ENCODE measurements at places on chromosomes 6 and 20. TPM values are rescaled to one million over a fixed set of nuclear protein-coding genes. Genes with fewer than 3 reads are reported as not detected.

- no peak overlapping the region for H3K27ac ChIP-seq
- H3K27me3 ChIP-seq: no peaks in the 10 kb centered on the region
- H3K36me3 ChIP-seq: no peaks in the 10 kb centered on the region
Measured at GRCh38 chr6:44742828-44743372, 355.4 kb downstream of the CDC5L start.

DNA sequence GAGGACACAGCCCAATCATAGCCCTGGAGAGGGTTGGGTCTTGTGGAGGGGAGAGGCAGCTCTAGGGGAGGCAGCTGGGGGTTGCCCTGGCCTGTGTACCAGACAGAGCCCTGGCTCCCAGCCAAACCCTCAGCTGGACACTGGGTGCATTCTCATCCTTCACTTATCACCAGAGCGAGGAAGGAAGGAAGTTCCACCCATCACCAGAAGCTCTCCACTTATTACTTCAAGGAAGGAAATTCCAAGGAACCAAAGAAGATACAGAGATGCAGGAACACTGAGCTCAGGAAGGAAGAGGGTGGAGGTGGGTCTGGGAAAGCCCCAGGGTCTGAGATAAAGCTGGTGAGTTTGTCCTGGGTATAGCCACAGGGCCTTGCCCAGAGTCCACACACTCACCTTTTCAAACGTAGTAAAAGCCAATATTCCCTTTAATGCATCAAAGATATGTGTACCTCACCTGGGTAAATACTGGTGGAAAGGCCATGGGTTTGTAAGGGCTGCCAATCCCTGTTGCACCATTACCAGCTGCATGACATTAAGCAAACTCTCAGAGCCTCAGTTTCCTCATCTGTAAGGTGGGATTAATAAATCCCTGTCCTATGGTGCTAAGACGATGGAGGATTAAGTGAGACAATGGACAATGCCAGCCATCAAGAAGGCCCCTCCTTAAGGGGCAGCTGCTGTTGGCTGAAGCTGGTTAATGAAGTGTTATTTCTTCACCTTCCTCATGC is 109.7 kb upstream of the NAA20 start:
- H3K4me1 ChIP-seq: peaks cover 8% of the 10 kb centered on the region
- H3K4me3 ChIP-seq: no peak overlapping the region
- H3K27me3 ChIP-seq: no peaks in the 10 kb centered on the region

DNA sequence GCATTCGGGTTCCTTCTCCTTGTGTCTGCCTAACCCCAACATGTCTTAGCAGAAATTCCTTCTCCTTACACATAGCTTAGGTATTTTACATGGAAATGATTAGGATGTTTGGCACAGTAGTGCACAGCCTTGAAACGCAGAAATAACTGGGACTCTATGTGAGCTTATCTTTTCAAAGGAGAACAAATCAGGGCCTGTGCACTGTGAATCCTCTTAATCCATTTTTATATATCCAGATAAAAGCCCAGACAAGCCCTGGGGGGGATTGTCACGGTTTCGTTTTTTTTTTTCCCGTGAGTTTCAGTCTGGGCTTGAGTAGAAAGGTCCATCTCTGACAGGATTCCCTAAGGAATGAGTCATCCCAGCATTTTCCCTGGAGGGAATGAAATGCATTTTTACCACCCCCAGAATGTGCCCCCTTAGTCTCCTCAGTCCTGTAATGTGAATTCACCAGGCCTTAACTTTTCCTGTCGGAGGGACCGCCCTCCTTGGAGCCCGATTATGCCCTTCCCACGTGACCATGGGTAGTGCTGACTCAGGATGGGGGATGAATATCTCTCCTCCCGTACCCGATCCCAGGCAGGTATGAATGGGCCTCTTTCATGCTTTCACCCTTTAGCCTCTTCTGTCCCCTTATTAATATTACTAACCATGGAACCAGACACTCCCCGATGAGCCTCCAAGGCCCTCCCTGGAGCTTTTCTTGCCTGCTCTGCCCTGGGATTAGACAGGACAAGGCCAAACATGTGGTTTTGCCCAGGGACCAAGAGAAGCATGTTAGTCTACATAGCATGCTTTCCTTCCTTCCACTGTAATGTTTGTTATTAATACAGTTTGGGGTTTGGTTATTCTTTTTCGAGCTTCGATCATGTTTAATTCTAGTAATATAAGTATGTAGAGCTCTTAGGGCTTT is 23.9 kb upstream of the NAA20 start:
- peaks cover 23% of the 10 kb centered on the region for H3K36me3 ChIP-seq
- H3K27ac ChIP-seq: peak overlapping the region; percentile 84
- peaks cover 20% of the 10 kb centered on the region for H3K4me1 ChIP-seq
- H3K27me3 ChIP-seq: no peaks in the 10 kb centered on the region

DNA sequence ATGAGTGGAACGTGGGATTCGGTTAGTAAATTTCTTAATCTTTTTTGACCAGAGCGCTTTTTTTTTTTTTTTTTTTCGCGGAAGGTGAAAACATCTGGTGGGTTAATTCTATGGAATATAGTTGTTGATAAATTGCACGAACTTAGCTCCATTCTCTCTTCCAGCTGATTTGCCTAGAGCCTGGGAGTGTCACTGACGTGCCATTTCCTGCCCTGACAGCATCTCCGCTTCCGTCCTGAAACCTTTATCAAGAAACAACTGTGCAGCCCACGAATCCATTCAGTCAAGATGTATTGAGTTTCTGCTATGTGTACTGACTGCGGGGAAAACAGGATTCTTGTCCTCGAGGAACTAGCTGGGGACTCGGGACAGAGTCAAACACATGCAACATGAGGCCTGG is 59.5 kb upstream of the TGM3 start:
- no peak overlapping the region for H3K4me3 ChIP-seq
- no peaks in the 10 kb centered on the region for H3K4me1 ChIP-seq
- no peak overlapping the region for H3K27ac ChIP-seq
- no peaks in the 10 kb centered on the region for H3K27me3 ChIP-seq

DNA sequence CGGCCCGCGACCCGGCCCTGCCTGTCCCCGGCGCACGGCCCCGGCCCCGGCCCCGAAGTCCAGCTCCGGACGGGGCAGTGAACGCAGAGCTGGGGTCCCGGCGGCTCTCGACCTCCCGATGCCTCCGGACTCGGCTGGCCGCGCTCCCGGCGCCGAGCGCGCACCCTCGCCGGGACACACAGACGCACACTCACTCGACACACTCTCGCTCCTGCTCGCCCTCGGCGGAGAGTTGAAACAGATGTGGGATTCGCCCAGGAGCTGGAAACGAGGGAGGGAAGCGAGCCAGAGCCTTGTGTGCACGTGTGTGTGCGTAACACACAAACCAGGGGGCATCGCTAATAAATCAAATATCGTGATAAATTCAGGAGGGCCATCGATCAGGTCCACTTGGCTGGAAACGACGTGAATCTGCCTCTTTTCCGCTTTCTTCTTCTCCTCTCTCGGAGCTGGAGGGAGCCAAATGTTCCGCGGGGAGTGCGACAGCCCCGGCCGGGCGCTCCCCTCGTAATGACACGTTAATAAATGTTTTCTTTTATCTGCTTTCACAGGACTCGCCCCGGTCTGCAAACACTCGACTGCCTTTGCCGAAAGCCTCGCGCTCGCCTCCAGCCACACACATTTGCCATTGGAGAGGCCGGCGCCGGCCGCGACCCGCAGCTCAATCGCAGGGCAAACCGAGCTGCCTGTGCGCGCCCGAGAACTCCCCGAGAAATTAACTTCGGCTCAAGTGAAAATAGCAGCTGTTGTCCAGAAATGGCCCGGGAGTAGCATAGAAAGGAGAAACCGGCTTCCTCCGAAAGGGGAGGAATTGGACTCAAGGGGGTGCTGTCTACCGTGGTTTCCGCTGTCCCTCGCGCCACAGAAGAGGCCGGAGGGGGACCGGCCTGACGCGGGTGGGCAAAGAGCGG is 828 bp upstream of the SULF2 start:
- peak overlapping the region; percentile 75 for H3K4me3 ChIP-seq
- no peaks in the 10 kb centered on the region for H3K27me3 ChIP-seq
- peaks cover 6% of the 10 kb centered on the region for H3K4me1 ChIP-seq
- H3K27ac ChIP-seq: peak overlapping the region; percentile 86

GRCh38 chr6:100549406-100550167 is 84.9 kb upstream of the SIM1 start:
- no peaks in the 10 kb centered on the region for H3K27me3 ChIP-seq
- H3K4me3 ChIP-seq: no peak overlapping the region
- H3K27ac ChIP-seq: no peak overlapping the region
- H3K4me1 ChIP-seq: peaks cover 9% of the 10 kb centered on the region
- DNase-seq: no peak
- no peaks in the 10 kb centered on the region for H3K36me3 ChIP-seq

DNA sequence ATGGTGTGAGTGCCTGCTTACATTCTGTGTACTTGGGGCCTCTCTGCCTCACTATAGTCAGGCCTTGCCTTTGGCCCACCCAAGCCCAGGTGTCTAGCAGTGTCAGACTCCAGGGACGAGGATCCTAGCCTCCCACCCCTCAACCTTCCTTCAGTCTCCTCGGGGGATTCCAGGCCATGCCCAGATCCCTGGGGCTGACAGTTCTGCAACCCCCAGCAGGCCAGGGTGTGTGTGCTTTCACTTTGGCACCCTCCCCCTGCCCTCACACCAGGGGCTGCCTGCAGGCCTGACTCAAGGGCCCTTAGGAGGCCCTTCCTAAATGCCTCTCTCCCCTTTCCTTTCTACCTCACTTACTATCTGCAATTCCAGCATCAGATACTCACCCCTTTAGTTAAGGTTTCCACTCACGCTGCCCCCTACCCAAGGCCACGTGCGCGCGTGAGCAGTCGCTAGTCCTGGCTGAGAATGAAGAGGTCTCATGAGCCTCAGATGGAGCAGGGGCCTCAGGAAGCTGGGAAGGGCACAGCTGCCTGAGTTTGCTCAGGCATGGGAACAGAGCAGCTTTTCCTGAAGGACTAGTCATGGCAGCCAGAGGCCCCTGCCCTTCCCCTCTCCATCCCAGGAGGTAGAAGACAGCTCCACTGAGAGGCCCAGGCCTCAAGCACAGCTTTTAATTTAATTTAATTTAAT is 859 bp upstream of the CLPS start:
- H3K27me3 ChIP-seq: peaks cover under 1% of the 10 kb centered on the region
- H3K4me1 ChIP-seq: no peaks in the 10 kb centered on the region
- no peak overlapping the region for H3K27ac ChIP-seq
- no peaks in the 10 kb centered on the region for H3K36me3 ChIP-seq
- DNase-seq: no peak
- H3K4me3 ChIP-seq: no peak overlapping the region

GRCh38 chr20:18256440-18257090 is 31.8 kb upstream of the ZNF133 start:
- no peak for DNase-seq
- H3K27ac ChIP-seq: no peak overlapping the region
- no peaks in the 10 kb centered on the region for H3K36me3 ChIP-seq
- no peak overlapping the region for H3K4me3 ChIP-seq
- H3K4me1 ChIP-seq: no peaks in the 10 kb centered on the region

DNA sequence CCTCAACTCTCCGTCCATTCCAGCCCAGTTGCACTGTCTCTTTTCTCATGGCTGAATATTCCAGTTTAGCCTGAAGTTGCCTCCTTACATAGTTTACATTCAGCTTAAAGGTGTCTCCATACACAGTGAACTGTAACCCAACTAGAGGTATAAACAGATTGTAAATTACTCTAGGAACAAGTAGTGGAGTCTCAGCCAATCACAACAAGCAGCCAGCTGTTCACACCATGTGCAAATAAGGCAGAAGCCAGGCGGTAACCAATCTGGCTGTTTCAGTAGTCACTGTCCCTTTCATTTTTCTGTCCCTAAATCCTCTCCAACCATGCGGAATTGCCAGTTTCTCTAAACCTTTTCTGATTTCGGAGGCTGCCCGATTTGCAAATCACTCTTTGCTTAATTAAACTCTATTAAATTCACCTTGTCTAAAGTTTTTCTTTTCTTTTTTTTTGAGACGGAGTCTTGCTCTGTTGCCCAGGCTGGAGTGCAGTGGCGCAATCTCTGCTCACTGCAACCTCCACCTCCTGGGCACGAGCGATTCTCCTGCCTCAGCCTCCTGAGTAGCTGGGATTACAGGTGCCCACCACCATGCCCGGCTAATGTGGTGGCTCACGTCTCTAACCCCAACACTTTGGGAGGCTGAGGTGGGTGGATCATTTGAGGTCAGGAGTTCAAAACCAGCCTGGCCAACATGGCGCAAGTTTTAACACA is 37.6 kb upstream of the GFOD1 start:
- H3K27ac ChIP-seq: peak overlapping the region; percentile 75
- H3K4me1 ChIP-seq: peaks cover 51% of the 10 kb centered on the region
- H3K27me3 ChIP-seq: no peaks in the 10 kb centered on the region
- no peak overlapping the region for H3K4me3 ChIP-seq
- peak; percentile 58 for DNase-seq

GRCh38 chr6:34521463-34522285 is 34.5 kb downstream of the SPDEF start:
- no peaks in the 10 kb centered on the region for H3K36me3 ChIP-seq
- no peak for DNase-seq
- H3K27ac ChIP-seq: no peak overlapping the region
- no peak overlapping the region for H3K4me3 ChIP-seq
- no peaks in the 10 kb centered on the region for H3K27me3 ChIP-seq

DNA sequence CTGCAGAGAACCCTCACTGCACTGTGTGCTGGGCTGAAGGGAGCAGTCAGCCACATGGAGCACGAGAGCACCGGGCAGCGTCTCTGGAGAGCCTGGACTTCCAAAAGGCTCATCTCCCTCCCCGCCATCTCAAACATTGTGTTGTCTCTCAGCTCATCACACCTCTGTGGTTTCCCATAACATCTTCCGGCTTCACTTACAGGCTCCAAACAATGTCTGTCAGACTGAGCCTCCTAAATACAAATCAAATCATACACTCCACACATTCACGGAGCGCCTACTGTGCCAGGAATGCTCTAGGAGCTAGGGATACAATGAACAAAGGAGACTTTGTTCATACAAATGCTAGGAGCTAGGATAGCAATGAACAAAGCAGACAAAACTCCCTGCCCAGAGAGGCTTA is 398.0 kb downstream of the RNGTT start:
- no peak overlapping the region for H3K27ac ChIP-seq
- H3K36me3 ChIP-seq: no peaks in the 10 kb centered on the region
- DNase-seq: no peak
- H3K4me1 ChIP-seq: no peaks in the 10 kb centered on the region

DNA sequence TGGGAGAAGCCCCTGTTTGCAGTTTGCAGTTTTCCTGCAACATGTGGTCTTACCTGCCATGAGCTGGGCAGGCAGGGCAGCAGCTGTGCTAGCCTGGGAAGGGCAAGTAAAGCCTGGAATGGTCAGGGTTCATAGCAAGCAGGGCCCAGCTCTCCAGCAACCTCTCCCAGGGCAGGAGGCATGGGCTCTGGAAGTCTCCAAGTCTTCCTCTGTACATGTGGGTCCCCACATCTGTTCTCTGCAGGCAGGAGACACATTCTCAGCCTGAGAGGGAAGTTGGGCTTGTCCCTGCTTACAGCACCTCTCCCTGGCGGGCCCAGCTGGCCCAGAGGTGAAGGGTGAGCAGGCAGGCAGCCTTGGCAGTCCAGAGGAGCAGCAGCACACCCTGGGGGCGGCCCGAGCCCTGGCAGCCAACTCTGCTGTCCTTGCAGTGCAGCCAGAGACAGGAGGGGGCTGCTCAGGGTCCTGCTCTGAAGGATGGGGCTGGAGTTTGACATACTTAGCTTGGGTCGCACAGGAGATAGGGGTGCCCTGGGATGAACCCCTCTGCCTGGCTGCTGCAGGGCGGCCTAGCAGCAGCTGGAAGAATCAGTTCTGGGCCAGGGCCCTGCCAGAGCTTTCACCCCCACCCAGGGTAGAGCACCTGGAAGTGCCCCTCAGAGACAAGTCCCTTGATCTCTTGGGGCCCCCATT is 176.0 kb downstream of the MRPL14 start:
- no peaks in the 10 kb centered on the region for H3K27me3 ChIP-seq
- no peaks in the 10 kb centered on the region for H3K4me1 ChIP-seq
- DNase-seq: peak; percentile 75
- H3K27ac ChIP-seq: no peak overlapping the region
- no peak overlapping the region for H3K4me3 ChIP-seq

Gene ZMYND8
- total RNA-seq: 64.9 TPM

Gene OXT
- not detected for total RNA-seq

Gene KIF3B
- 26.6 TPM for total RNA-seq

Gene ZC2HC1B
- total RNA-seq: not detected

Gene B3GALT4
- total RNA-seq: 39.5 TPM

Gene TMEM200A
- 13.2 TPM for total RNA-seq

Gene ZSCAN23
- total RNA-seq: 17.1 TPM

Gene RAB44
- 0.60 TPM for total RNA-seq
